ENCODE measurements at places on chromosomes 4 and X.

GRCh38 chr4:184514121-184514988, 40.0 kb upstream of the IRF2 start:
- no peak for DNase-seq

DNA sequence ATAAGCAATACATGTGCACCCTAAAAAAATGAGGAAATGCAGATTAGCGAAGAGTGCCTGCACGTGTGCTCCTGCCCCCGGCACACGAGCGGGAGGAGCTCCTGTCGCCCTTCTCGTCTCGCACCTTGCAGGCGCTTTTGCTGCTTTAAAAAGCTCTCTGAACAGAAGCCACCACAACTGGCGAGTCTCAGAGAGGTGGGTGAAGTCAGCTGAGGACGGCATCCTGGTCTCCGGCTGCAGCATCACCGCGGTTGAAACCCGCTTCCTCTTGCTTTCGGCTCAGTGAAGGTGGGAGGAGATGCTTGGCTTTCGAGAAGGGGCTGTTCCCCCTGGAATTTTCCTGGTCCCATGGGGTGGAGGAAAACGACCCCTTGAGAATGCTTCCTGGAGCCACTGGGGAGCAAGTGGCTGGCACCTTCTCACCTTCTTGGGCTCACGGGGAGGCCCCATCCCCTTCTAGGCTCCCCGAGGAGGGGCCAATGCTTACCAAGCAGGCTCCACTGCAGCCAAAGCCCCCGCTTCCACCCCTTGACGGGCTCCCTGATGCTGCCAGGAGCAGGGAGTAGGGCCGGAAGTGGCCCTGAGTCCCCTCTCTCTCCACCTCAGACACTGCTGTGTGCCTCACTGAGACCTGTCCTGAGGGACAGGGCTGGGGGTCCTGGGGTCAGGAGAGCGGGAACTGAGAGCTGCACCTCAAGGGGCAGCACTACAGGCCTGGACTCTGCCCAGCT, 29.2 kb upstream of the MXD4 start:
- no peak for DNase-seq

- DNase-seq = no peak
Observed at GRCh38 chr4:13331827-13332226, 152.3 kb downstream of the RAB28 start.

GRCh38 chrX:42459735-42460134, 318.2 kb downstream of the PPP1R2C start:
- no peak for DNase-seq

DNA sequence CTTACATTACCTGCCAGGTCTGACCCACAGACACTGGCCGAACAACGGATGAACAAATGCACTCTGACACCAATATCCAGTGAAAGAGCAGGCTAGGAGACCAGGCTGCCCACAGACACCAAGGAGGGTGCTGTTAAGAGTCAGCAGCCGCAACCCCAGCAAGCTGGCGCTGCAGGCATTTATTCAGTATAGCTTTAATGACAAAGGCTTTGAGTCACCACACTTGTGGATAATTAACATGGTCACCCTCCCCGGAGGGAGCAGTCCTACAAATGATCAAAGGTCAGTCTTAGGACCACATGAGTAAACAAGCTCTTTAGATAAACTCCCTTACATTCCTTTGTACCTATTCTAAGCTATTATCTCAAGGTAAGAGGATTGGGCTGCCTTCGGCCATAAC, 368.5 kb upstream of the GRID2 start:
- no peak for DNase-seq

Data from NCI-H1048 (cell line).